Left lung (tissue), 14 donors: ENCODE measurements at places on chromosomes 1 and 21.

DNA sequence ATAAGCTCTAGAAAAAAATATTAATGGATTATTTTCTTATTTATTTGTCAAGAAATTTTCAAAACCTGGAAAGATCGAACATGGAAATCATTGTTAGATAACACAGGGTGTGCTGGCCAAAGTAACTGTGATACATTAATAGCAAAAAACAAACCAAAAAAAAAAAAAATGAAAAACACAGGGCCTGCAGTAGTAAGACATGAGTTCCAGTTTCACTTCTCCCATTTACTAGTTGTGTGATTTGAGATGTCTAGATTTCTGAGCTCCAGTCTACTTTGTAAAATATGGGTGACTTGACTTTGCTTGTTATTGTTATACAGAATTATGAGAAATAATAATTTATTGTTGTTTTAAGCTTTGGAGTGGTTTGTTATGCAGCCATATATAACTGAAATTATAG, 13.6 kb downstream of the FAM177B start:
- DNase-seq = no peak

GRCh38 chr1:232493869-232494268, 136.1 kb downstream of the SIPA1L2 start:
- no peak for DNase-seq

DNA sequence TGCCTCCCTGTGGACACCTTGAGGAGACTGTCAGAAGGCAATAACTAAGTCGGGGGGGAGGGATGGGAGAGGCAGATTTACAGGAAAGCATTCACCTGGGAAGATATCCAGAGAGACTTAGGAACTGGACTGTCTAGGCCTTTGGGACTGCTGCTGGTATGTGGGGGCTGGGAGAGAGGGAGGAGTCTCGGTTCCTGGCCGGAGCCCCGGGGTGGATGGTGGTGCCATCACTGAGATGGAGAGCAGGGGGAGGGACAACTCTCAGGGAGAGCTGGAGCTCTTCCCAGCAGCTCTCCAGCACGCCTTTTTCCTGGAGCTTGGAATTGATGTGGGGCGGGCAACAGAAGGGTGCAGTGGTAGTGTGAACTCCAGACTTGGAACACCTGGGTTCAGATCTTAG, 22.1 kb downstream of the PTPRF start:
- DNase-seq = peak; percentile 85

DNA sequence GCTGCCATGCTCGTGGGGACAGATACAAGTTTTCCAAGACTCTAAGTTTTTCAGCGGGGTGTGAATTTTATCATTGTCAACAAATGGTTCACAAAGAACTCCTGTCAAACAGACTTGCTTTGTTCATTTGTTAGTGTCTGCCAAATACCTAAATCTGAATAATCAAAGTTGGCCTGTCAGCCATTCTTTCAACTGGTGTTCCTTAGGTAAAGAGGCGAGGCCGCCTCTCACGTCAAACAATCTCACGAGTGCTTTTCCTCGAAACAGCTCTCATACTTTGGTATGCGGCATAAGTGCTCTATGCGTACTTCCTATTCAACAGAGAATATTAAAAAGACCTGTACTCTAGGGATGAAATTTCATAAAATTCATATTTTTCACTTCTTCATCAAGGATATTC, 51.4 kb upstream of the KANK4 start:
- no peak for DNase-seq

DNA sequence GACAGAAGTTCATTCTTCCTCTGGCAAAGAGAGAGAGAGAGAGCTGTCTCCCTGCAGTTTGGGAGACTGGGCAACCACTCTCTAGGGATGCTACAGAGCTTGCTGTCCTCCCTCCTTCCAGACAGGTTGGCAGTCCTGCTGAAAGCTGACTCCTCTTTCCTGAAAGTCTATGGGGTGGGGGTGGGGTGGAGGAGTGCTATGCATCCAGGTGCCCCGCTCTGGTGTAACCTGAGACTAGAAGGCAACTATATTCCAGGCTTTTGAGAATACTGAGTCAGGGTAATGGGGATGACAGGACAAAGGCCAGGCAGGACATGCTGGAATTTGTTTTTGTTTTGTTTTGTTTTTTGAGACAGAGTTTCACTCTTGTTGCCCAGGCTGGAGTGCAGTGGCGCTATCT, 55.4 kb downstream of the OPTC start:
- no peak for DNase-seq

DNA sequence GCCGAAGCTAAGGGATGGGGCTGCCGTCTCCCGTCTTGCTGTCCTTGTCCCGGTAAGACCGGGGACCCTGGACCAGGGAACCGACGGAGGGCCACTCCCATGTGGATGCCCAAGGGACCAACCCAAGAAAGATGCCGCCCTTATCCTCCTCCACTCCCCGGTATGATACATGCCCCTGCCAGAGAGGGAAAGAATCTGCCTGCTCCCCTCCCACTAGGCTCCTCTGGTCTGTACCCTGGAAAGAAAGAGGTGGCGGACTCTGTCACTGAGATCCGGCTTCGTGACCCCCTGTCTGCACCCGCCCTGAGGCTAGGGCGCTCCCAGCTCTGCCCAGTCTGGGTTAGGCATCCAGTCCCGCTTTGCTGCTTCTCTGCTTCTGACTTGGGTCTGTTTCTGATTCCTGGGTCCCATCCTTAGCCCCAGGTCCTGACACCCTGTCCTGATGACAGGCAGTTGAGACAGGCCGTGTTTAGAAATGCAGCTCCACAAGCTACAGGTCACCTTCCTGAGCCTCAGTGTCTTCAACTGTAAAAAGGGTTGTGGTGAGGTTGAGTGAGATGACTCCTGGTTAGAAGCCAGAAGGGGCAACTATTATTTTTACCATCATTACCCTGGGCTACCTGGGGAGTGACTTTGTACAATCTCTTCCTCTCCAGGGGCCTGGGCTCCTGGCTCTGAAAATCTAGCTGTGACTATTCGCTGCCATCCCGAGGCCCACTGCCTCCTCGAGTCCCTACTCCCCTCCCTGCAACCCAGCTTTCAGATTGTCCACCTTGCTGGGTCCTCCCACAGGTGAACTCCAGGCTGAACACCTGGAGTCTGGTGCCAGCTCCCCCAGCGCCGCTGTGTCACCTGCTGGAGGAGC, 3.7 kb downstream of the MATN1 start:
- no peak for DNase-seq
